ENCODE measurements at places on chromosomes 11 and 22.

DNA sequence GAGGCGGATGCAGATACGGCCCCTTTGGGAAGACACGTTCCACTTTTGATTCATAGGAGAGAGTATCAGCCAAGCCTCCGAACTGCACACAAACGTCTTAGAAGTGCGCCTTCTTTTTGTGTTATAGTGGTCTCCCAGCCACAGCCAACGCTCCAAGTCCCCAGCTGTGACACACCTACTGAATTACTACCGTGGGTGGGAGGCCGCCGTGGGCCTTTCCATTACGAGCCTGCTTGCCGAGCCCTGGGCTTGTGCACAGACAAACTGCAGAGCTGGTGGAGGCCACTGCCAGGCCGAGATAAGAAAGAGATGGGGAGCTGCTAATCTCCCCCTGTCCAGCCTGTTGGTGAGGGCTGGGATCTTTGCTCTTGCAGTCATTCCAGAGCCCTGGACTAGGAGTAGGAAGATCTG, 761 bp downstream of the HMBS start:
- DNase-seq: peak; percentile 48

GRCh38 chr11:125935618-125936199, 10.1 kb upstream of the VSIG10L2 start:
- no peak for DNase-seq

GRCh38 chr11:26761361-26761809, 39.5 kb upstream of the SLC5A12 start:
- no peak for DNase-seq

DNA sequence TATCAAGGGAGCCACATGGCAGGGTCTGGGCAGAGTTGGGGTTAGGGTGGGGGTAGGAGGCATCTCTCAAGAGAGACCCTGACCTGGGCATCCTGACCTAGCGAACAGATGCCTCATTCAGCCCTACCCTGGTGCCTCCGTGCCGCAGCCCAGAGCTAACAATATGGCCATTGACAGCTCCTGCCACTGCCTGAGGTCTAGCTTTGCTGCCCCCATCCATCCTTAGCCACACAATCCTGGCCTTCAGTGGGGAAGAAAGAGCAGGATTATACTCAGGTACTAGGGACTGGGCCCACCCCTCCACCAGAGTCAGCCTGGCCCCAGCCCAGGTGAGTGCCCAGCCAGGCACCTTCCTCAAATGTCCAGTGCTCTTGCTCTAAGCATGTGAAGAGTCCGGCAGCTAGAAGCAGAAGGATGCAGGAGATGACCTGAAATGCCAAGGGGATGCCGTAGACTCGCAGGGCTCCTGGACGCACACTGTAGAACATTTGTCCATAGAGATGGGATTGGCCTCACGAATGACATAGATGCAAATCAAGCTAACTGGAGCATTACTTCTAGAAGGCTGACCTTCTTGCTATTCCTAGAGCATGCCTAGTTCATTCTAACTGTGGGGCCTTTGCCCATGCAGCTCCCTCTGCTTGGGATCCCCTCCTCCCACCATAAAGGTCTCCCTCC, 13.3 kb upstream of the SERPINH1 start:
- no peak for DNase-seq

GRCh38 chr11:68269414-68270081, 2.2 kb downstream of the C11orf24 start:
- no peak for DNase-seq

DNA sequence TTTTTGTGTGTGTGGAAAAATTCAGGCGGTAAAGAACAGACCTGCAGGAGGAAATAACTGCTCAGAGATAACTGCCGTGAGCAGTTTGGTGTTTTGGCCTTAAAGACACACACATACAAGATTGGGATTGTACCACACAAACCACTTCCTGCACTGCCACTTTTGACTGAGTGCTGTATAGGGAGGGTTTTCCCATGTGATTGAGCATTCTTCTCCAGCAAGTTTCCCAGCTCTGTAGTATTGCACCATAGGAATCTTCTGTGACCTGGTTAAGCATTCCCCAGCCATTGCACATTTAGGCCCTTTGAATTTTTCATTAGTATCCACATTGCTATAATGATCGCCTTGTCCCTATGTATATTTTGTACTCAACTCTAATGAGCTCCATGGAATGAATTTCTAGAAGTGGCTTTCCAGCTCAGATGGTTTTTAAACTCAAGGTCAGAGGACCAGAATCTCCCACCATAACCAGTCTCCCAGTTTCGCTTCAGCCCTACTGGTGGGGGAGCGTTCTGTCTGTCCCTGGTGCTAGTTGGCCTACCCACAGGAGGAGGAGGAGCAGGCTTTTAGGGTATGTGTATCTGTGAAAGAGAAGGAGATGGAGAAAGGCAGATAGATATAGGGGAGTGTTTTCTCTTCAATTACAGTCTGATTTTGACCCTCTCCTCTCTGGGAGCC, 9.3 kb downstream of the CD82 start:
- peak; percentile 61 for DNase-seq

DNA sequence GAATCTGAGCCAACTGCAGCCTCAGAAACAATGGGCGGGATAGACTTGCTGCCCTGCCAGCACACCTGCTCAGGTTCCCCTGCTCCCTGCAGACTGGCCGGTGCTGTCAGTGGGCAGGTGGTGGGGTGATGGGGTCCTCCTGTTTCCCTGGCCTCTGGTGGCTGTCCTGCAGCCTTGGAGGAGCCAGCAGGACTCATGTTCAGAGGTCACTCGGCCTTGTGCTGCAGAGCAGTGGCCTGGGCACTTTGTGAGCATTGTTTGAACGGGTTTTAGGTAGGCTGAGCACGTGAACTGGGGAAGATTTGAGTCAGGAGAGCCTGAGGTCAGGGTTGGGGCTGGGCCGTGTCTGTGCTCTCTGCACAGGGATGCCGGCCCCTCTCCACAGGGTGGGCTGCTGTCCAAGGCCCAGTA, 17.6 kb downstream of the PPIL2 start:
- no peak for DNase-seq

GRCh38 chr22:17824457-17824856, 50.2 kb upstream of the BID start:
- DNase-seq: no peak

DNA sequence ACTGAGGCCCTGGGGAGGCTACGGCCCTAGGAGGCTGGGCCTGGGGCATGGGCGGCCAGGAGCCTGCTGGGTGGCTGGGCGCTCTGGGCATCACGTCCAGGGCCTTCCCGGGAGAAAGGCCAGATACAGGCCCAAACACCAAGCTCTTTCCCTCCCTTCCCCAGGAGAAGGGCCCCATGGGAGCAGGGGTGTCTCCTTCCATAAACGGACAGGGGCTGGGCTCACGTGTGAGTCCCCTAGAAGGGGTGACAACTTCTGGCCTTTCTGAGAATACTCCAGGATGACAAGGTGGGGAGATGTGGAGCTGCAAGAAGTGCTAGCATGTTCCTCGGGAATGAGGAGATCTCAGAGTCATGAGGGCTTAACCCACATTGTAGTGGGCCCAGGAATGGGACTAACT, 19.5 kb upstream of the SYT8 start:
- no peak for DNase-seq

GRCh38 chr11:73236205-73236765, 18.2 kb downstream of the P2RY2 start:
- no peak for DNase-seq

DNA sequence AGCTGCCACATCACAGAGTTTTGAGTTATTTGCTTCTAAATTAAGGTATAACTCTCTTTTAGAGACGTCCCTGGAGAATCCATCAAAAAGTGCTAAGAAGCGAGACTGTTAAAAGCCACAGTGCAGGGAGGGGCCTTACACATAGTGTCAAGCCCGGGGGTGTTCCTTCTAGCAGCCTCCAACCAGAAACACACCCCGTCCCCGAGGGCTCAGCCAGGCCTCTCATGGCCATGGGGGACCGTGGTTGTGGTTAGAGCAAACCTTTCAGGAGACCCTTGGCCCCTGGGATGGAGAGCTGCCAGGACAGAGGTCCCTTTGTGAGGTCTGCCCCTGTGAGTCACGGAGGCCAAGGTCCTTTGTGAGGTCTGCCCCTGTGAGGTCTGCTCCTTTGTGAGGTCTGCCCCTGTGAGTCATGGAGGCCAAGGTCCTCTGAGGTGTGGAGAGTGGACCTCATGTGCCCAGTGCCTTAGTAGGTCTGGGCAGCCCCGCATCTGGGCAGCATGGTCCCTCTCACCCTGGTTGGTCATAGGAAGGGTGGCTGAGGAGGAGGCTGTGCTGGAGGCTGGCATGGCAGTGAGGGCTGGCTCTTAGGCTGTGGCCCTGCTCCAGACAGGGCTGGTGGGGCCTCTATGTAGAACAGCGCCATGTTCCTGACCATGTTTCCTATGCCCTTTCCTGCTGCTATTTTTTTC, 5.4 kb downstream of the GNAZ start:
- no peak for DNase-seq

- no peak for DNase-seq
Measured at GRCh38 chr22:23681026-23681809, 9.6 kb upstream of the RGL4 start.

DNA sequence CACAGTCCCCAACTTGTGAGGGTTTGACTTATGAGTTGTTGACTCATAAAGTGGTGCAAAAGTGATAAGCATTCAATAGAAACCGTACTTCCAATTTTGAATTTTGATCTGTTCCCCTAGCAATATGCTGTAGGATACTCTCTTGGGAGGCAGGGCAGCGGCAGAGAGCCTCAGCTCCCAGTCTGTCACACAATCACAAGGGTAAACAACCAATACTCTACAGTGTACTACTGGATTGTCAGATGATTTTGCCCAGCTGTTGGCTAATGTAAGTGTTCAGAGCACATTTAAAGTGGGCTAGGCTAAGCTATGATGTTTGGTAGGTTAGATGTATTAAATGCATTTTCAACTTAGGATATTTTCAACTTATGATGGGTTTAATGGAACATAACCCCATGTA, 13.7 kb upstream of the NXPE2 start:
- DNase-seq: no peak

DNA sequence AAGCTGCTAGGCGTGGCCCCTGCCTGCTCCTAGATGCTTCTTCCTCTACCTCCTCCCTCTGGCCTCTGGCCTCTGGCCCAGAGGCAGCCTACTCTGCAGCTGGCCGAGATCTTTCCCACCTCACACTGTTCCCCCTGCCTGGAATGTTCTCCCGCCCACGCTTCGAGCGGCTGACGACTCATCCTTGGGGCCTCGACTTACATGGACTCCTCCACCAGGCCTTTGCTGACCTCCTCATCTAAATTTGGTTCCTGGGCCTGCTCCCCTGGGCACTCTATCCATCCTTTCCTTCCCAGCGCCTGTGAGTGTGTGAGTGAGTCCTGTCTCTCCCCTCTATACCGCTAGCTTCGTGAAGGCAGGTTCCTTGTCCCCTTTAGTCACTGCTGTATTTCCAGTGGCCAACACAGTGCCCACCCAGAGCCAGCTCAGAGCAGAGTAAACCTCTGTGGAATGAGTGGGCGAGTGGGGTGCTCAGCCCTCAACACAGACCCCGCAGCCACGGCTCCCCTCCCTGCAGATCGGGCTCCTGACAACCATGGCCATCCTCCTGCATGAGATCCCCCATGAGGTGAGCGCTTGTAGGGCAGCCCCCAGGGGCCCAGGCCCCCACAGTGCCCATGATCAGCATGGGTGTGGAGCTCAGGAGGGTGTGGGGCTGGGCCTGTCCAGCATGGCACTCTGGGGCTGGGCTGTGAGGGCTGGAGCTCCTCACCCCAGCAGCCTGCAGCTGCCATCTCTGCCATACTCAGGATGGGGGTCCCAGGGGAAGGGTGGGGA, 5.7 kb downstream of the SLC39A13 start:
- DNase-seq: no peak

- DNase-seq: no peak
Measured at GRCh38 chr11:92591521-92591920, 366.9 kb downstream of the FAT3 start.

- DNase-seq: peak; percentile 31
Measured at GRCh38 chr11:67504005-67504949, 886 bp downstream of the PITPNM1 start.

DNA sequence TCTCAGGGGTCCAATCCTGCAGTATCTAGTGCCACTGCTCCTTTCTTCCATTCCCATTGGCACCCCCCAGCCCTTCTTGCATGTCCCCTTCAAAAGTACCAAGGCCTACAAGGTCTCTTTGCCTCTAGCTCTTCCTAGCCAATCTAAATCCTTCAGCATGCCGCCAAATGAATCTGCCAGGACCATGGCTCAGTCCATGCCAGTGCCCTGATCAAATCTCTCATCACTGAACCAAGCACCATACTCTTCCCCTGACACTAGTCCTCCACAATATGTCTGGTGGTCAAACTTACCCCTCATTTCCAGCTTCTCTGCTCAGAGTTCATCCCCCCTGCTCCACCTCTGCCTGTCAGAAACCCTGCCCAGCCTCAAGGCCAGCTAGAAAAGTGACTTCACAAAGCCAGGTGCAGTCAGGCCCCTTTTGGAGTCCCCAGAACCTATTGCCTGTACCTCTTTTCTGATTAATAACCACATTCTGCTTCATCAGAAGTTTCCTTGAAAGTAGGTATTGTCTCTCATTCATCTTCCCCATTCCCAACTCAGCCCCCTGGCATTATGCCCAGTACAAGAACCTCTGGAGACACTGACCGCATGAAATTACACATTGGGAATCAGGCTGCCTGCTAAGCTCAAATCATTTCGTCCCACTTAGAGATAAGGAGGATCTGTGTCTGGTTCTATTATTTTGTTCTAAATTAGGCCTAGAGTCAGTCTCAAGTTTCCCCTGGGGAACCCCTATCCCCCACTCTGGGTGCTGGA, 11.4 kb downstream of the FEN1 start:
- DNase-seq: no peak

DNA sequence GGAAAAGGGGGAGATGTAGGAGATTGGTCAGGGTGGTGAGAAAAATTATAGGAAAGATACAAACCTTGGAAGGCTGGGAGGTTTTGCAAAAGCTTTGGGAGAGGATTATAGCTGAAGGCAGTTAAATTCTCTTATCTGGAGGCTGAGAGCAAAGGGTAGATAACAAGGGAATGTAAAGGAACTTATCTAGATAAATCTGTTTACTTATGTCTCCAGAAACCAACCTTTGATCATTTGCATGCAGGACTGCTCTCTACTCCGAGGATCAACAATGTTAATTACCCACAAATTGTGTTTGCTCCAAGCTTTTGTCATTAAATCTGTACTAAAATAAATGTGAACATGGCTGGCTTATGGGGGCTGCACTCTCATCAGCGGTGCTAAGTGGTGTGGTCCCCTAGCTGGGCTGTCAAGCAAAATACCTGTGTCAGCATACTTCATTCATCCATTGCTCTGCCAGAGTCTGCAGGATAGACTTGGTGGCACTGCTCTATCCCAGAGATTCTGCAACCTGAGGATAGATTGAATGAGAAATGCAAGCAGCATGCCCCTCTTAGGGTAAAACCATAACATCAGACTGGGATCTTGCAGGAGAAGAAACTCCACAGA, 1599.2 kb upstream of the TENM4 start:
- no peak for DNase-seq

Data from stimulated activated CD4-positive, alpha-beta T cell treated with anti-CD3 and anti-CD28 coated beads, Interleukin-4, amount 100 ng/mL, for 24 hours (primary cell).